CD4-positive, alpha-beta T cell treated with Interferon alpha-2 for 1 hour (primary cell): ENCODE measurements at places on chromosomes 4 and X.

GRCh38 chr4:11359591-11359990 is 69.1 kb downstream of the HS3ST1 start:
- no peak for DNase-seq

GRCh38 chr4:152936446-152937335 is 568 bp downstream of the FHDC1 start:
- no peak for DNase-seq

DNA sequence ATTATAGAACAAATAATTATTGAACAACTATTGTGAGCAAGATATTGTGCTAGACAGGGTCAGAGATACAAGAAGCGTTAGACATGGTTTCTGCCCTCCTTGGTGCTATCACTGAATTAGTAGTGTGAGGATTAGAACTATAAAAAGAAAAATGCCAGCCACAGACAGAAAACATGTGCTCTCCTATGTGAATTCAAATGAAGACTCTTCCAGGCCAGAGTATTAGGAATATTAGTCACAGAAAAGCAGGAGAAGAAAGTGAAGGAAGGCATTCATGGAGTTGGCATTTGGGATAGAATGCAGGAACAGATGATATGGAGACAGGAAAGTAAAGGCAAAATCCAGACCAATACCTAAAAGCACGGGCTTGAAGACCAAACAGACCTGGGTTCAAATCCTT is 179.6 kb upstream of the TENM3 start:
- no peak for DNase-seq

GRCh38 chrX:92230628-92231027 is 451.5 kb downstream of the PCDH11X start:
- DNase-seq = no peak

GRCh38 chr4:86809809-86810208 is 39.4 kb downstream of the SLC10A6 start:
- DNase-seq = no peak

DNA sequence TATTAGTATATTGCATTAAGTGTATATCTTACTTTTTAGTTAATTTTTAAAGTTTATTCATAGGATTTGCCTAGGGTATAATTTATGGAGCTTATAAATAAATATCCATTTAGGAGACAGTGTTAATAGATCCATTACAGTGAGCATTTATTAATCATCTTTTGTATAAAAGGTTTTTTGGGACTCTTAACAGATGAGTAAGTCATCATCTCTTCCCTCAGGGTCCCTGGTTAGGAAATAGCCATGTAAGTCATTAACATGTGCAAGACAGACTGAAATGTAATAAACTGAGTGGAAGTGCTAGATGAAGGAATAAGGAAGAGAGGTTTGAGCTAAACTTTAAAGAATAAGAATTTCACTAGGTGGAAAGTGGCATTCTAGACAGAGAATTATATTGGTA is 69.2 kb downstream of the PAQR3 start:
- no peak for DNase-seq

- DNase-seq = no peak
These were observed 35.7 kb downstream of the AFAP1 start for GRCh38 chr4:7903791-7904516.

DNA sequence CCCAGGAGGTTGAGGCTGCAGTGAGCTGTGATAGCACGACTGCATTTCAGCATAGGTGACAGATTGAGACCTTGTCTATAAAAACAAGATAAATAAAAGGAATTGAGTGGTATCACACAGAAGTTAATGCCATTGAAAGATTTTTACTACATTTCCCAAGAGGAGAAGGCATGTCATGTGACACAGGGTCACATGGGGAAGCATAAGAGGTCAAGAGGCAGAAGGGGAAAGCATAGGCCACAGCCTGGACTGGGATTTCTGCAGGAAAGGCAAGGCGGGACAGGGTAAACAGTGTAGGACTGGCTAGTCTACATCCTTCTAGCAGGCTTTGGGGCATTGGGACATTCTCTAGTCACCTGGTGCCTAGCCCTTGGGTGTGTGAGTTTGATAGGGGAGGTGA is 88.6 kb downstream of the PDGFRA start:
- DNase-seq = no peak

GRCh38 chr4:119080721-119081541 is 54.7 kb upstream of the MYOZ2 start:
- no peak for DNase-seq

DNA sequence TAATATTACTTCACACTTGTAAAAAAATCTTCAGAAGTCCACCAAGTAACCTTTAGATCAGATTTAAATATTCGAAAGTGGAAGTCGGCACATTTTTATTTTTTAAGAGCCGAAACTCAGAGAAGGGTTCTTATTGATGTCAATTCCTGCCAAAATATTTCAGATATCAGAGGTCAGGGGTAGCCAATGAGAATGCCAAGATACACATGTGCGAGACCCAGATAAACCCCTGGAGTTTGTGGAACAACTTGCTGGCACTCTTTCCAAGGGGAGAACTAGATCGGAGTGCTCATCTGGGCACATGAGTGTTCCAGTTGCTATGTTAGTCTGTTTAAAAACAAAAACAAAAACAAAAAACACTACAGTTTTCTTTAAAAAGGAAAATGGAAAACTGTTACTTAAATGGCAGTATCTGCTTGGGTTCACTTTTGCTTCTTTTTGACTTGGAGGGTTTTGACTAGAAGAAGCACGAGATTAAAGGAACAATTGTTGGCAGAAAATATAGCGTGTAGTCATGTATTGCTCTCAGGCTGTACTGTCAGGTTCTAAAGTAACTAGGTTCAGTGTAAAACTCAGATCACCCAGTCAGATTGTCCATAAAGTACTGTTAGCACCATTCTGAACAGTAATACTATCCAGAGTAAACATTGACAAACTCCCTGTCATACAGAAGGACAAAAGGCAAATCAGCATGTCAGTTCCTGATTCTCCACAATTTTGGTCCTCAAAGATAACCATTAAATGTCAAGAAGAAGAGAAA is 188.0 kb upstream of the PACRGL start:
- no peak for DNase-seq

GRCh38 chr4:176780995-176781738 is 11.6 kb downstream of the VEGFC start:
- no peak for DNase-seq

DNA sequence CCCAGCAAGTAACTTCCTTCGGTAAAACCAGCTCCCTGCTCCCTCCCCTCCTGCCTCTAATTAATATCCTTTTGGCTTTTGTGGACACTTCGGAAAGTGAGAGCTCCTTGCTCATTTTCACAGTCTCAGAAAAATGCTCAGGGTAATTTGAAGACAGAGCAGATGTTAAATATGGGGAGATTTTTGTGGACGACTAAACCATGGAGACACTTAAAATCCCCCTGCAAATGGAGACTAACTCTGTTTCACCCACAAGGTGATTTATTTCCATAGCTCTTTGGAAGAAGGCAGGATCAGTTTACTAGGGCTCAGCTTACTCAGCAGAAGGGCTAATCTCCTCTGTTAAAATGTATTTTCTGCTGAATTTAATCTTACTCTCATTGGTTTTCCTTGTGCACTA is 12.2 kb upstream of the AMOT start:
- DNase-seq = no peak

DNA sequence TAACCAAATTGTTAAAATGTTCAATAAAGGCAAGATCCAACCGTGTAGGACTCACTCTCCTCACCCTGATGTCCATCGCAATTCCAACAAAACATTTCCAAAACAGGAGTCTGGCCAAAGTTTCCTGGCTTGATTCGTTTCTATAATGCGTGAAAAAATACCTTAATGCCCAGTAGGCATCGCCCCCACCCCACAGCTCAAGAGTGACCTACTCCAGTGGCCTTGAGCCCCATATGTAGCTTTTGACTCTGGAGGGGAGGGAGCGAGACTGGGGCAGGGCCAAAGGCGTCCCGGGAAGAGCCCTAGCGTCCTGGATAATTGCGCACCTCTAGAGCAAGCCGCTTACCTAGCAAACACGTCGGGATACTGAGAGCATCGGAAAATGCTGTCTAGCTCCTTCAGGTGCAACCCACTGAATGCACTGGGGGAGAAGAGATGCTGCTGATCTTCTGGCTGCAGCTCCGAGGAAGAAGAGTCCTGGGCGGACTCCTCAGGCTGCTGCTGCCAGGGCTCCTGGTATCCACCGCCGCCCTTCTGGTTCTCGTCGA is 55.6 kb upstream of the NKAP start:
- DNase-seq = no peak

- no peak for DNase-seq
These were observed 33.9 kb downstream of the MTM1 start for GRCh38 chrX:150602296-150602695.

DNA sequence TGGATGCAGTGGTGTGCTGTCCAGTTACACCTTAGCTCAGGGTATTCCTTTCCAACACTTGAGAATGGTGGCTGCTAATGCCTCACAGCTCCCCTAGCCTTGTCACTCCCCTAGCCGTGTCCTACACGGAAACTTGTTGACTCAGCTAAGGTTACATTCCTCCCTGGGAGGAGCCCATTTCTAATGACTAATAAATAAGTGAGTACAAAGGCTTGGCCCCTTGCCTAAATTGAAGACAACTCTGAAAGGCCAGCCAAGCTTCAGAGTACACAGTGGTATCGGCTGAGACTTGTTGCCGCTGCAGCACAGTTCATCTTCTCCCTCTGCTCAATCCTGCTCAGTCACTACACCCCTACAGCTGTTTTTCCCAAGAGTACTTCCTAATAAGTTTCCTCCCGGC is 21.2 kb upstream of the SLC25A31 start:
- DNase-seq = no peak

GRCh38 chrX:110215411-110215810 is 102.5 kb downstream of the AMMECR1 start:
- no peak for DNase-seq

DNA sequence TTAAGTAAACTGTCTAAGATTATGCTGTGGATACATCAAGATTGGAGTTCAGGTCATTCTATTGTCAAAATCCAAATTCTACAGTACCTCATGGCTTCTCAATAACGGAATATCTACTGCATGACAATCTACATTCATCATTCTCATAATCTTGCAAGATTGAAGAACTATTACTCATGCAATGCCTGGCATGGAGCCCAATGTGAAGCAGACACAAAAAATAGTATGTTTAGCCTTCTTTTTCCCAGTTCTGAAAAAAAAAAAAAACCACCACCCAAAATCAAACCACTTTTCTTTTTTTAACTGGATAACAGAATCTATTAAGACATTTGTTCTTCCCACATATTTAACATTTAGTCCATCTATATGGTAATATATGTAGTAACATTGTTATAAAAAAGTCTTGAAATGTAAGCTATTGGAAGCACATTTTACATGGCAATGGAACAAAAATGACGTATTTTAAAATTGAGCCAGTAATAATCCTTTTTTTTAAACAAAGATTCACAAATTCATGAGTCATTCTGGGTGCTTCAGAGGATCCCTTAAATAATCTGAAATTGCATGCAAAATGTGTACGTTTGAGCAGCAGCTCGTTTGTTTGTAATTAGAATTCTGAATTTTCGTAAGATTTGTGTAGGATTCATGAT is 232.2 kb upstream of the FMR1 start:
- no peak for DNase-seq

DNA sequence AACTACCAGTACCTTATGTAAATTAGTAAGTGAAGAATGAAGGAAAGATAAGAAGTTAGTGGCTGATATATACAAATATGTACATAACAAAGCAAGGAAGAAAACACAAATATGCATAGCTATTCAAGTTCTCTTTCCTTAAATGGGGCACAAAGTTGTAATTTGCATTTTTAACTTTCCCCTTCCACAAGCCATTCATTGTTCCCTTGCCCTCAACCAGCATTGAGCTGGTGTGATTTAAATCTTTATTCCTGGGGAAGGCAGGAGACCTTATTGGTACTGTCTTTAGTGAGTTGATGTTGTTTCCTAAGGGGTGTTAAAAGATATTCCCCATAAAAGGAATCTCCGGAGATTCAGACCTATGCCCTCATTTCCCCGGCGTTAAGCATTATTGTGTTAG is 735.3 kb downstream of the PCDH18 start:
- DNase-seq = no peak

GRCh38 chr4:100644150-100644549 is 126.3 kb upstream of the EMCN start:
- DNase-seq = no peak

- no peak for DNase-seq
These were observed 69.5 kb downstream of the ANAPC4 start for GRCh38 chr4:25446611-25447010.

- no peak for DNase-seq
These were observed 69.5 kb downstream of the PARM1 start for GRCh38 chr4:75002381-75002780.

DNA sequence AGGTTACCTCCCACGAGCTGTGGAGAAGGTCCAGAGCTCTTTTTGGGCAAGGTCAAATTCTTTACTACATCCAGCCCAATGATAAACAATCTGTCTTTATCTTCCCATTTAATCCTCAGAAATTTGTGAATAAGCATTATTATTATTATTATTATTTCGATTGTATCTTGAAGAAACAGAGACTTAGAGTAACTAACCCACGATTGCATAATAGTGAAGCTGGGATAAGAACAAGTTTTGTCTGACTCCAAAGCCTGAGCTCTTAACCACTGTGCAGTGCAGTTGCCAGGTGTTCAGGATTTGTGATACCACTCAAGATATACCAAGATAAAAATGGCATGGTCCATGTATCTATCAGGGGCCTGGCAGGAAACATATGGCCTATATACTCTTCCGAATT is 166.5 kb upstream of the LDB2 start:
- DNase-seq = no peak

GRCh38 chr4:88477229-88477860 is 20.4 kb downstream of the HERC5 start:
- no peak for DNase-seq

GRCh38 chrX:101347859-101348451 is 587 bp downstream of the TIMM8A start:
- DNase-seq = no peak

GRCh38 chrX:1788300-1788911 is 173.5 kb downstream of the ASMT start:
- no peak for DNase-seq

DNA sequence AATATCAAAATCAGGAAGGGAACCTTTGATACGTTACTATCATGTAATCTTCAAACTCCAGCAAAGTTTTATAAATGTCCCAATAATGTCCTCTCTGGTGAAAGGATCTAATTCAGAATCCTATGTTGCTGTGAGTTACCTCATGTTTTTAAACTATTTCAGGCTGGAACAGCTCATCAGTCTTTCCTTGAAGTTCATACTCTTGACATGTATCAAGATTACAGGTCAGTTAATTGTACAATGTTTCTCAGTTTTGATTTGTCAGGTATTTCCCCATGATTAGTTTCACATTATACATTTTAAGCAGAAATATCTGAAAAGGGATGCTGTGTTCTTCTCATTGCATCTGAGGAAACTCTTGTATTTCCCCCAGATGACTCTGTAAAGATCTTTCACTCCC is 136.5 kb upstream of the HS3ST1 start:
- no peak for DNase-seq
